ENCODE measurements at places on chromosomes 4 and X.

DNA sequence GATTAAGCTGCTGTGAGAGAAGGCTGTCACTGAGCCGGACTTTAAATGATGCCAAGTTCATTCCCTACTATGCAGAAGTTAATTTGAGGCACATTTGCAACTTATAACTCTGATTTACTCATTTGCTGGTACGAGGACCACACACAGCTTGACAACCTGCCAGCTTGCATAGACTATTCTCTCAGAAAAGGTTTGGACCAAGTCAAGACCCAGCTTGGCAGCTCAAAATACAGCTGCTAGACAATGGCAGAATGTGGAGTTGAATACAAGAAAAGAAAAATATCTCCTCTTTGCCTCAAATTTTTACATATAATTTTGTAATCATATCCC lies 338.9 kb downstream of the DHX15 start:
- DNase-seq = no peak

DNA sequence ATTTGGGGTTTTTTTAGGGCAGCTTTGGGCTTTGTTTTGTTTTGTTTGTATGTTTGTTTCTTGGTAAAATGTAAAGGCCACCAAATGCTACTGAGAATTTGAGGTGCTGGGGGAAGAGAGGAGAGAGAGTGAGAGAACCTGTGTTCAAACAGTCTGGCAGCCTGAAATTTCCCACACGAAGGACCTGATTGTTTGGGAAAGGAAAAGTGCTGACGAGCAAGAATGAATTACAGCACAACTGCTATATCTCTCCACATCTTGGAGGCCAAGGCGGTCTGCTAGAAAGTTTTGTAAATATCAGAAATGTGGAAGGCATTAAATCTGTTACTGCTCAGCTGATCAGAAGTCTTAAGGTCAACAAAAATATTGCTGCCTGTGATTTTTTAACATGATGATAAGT lies 170.5 kb downstream of the PALLD start:
- DNase-seq = no peak

DNA sequence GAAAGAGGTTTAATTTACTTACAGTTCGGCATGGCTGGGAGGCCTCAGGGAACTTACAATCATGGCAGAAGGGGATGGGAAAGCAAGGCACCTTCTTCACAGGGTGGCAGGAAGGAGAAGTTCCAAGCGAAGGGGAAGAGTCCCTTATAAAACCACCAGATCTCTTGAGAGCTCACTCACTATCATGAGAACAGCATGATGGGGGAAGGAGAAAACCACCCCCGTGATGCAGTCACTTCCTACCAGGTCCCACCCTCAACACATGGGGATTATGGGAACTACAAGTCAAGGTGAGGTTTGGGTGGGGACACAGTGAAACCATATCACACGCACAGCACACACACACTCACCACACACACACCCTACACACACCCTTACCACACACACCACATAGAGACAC lies 104.3 kb downstream of the DCTD start:
- DNase-seq = no peak

- no peak for DNase-seq
Measured at GRCh38 chr4:27381815-27382214, 521.2 kb downstream of the STIM2 start.

DNA sequence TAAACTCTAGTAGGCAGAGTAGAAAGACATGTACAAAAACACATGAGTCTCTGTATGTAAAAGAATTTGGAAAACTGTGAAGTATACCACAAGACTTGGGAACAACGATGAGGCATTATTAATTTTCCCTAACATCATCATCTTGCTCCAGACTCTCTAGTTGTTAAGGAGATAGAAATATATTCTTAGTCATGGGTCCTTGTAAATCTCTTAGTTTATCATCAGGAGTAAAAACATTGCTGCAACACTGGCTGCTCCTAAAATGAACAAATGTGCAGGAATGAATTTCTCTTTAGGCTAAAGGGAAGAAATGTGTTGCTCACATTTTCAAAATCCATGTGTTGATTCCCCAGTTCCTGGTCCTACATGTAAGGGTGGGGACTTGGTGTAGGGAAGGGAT lies 384.6 kb downstream of the STIM2 start:
- DNase-seq = no peak

GRCh38 chr4:139176302-139177048 lies 543 bp downstream of the ELF2 start:
- no peak for DNase-seq

DNA sequence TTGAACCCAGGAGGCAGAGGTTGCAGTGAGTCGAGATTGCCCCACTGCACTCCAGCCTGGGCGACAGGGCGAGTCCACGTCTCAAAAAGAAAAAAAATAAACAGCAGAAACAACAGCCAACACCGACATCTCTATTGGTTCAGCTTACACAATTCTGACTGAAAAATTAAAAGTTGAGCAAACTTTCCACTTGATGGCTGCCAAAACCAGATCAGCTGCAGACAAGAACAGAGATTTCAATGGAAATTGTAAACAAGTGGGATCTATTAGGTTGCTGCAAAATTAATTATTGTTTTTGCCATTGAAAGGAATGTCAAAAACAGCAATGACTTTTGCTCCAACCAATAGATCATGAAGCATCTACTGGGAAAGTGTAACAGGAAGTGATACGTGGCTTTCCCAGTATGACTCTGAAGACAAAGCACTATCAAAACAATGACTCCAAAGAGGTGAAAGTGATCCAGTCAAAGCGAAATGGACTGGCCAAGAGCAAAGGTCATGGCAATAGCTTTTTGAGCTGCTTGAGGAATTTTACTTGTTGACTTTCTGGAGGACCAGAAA lies 26.3 kb downstream of the UPF3B start:
- no peak for DNase-seq

GRCh38 chrX:4764888-4765287 lies 1051.4 kb upstream of the PRKX start:
- DNase-seq = no peak

DNA sequence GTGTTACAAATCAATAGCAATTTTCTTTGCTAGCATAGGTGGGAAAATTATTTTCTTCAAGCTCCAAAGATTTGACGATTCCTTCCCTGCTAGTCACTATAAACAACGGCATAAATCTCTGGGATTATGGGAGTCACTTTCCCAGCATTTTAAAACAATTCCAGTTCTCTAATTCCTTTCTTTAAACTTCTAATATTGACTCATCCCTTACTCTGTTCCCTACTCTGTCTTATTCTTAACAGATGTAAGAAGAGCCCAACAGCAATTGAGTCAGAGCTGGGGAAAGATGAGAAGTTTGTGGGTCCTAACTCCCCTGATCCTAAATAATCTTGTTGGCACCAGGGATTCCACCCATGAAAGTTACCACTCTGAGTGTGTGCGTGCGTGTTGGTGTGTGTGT lies 47.4 kb upstream of the IL21 start:
- DNase-seq = no peak

- peak; percentile 56 for DNase-seq
Measured at GRCh38 chr4:121421594-121421993, 40.8 kb upstream of the QRFPR start.

DNA sequence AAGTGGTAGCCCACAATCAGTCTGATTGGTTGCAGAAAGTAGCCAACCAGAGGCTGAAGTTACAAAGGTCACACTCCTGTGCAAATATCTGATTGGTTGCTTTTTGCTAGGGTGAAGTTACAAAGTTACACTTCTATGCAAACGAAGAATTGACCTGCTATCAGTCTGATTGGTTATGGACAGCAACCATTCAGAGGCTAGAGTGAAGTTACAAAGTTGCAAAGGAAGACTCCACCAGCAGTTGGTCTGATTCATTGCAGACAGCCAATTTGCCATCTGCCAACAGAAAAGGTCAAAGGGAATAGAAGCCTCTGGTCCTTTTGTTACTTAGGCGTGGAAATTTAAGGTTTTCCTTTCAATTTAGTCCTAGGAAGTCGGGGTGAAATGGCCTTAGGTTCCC lies 377.7 kb downstream of the PRDM5 start:
- DNase-seq = no peak
